Iris pigment epithelial cell (primary cell): ENCODE measurements at places on chromosomes 13 and 19.

GRCh38 chr19:42148266-42148665 is 16.0 kb upstream of the POU2F2 start:
- no peak for DNase-seq

- no peak for DNase-seq
These were observed 7.9 kb upstream of the ZNF626 start for GRCh38 chr19:20669263-20669662.

DNA sequence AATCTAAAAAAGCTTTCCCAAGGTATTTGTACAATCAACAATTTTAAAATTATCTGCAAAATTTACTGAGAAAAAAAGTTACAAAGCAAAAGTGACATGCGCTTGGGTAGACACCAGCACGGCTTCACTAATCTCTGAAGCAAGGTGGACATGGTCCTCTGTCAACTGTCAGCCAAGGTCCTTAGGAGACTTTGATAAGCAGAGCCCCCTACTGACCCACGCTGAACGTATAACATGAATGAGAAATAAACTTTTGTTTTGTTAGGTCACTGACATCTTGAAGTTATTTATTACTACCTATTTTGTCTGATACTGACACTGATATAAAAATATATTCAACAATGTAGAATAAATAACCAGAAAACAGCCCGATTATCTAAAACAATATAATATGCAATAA is 100.7 kb upstream of the OBI1 start:
- no peak for DNase-seq

DNA sequence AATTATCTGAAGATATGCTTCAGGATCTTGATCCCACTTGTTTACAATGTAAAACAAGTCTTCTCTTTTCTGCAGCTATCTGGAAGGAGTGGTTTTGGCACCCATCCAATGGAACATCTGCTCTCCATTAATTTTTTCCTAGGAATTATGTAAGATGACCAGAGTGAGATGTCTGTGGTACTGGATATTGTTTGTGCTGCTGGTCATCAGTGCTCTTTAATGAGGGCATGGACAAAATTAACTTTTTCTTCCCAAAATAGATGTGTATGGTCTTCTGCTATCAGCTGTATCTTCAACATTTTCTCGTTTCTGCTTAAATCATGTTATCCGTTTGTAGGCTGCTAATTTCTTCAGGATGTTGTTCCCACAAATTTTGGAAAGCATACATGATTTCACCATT is 415.4 kb upstream of the KLHL1 start:
- DNase-seq: peak; percentile 15

GRCh38 chr13:39740761-39741160 is 85.3 kb downstream of the COG6 start:
- no peak for DNase-seq

DNA sequence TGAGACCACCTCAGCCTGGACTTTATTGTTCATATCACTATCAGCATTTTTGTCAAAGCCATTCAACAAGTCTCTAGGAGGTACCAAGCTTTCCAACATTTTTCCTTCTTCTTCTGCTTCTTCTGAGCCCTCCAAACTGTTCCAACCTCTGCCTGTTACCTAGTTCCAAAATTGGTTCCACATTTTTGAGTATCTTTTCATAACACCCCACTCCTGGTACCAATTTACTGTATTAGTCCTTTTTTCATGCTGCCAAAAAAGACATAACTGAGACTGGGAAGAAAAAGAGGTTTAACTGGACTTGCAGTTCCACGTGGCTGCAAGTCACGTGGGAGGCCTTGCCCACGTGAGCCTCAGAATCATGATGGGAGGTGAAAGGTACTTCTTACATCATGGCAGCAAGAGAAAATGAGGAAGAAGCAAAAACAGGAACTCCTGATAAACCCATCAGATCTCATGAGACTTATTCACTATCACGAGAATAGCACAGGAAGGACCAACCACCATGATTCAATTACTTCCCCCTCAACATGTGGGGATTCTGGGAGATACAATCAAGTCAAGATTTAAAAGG is 215.1 kb downstream of the PCDH17 start:
- DNase-seq: no peak

- no peak for DNase-seq
These were observed 124.2 kb downstream of the CACNA1A start for GRCh38 chr19:13381827-13382632.

DNA sequence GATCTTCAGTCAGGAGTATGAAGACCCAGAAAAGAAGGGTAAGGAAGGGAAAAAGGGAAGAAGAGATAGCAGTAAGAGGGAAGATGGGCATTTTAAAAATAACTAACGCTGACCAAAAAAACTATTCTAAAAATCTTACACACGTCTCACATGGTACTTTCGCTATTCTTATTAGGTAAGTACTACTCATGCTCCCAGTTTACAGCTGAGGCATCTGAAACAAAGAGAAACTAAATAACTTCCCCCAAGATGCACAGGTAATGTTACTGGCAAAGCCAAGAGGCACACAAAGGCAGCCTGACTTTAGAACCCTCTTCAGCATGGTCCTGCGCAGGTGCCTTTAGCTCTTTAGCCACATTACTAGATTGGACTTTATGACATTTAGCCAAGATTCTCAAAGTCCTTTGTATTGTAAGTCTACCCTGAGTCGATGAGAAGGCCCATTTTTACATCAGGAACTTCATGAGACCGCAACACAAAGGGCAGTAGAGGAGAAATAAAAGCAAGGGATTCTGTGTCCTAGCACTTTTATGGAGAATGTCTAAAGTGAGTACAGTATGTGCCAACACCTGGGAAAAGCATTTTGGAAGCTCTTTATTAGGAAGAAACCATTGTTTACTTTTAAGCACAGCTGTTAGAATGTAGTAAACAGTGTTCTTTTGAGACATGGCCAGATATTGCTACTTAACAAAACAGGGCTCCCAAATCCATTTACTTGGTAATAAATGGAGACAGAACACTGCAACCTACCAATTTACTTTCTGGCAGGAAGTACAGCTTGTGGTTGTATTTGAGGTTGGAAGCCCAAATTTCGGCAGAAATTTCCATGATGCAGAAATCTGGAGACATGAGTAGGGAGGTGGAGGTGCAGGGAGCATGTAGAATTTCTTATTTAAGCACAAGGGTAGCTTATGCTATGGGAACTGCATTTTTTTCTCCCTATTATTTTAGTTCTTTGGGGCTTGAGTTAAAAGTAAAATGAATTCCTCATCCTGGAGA is 250.7 kb downstream of the KCTD12 start:
- no peak for DNase-seq

DNA sequence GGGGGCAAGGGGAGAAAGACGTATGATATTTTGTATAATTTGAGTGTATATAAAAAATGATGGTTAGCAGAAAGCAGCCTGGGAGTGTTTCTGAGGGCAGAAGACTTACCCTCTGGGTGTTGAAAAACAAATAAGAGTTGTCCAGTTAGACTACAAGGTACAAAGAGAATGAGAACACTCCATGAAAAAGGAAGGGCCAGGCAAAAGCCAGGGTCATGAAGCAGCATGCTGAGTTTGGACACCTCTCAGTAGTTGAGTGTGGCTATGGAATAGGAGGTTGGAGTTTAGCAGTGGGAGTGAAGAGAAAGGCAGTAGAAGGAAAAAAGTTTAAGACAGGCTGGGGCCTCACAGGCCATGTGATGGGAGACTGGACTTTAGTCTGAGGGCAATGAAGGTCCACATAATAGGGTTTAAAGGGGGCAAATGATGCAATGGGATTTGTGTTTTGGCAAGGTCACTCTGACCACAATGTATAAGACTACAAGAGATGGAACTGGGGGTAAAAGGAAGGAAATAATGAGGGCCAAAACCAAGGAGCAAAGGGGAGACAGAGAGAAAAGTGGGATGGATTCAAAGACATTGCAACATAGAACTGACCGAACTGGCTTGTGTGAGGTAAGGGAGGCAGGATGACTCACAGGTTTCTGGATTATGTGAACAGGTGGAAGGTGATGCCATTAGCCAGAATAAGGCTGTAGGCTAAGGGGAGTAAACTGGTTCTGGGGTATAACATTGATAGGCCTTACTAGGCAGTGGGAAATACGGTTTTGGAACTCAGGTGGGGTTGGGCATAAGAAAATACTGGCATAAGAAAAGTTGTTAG is 76.6 kb downstream of the SERP2 start:
- DNase-seq: peak; percentile 48

GRCh38 chr19:44574186-44574950 is 39.0 kb upstream of the IGSF23 start:
- no peak for DNase-seq

DNA sequence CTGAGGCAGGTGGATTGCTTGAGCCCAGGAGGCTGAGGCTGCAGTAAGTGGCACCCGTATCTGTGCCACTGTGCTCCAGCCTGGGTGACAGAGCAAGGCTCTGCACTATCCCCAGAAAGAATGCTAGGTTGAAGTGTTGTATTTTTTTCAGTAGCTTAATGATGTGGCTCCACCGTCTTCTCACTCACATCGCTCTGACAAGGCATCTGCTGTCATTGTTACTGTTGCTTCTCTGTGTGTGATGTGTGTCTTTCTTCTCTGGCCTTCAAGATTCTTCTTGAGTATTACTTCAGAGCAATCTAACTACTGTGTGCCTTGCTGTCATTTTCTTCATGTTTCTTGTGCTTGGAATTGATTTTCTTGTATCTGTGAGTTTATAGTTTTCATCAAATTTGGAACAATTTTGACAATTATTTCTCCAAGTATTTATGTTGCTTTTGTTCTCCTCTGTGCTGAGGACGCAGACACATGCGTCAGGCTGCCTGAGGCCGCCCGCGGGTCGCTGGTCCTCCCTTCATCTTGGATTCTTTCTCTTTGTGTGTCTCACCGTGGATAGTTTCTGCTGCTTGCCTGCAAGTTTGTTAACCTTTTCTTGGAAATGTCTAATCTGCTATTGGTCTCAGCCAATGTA is 10.8 kb downstream of the ADPRHL1 start:
- no peak for DNase-seq

GRCh38 chr13:80265348-80265747 is 75.6 kb downstream of the SPRY2 start:
- no peak for DNase-seq

DNA sequence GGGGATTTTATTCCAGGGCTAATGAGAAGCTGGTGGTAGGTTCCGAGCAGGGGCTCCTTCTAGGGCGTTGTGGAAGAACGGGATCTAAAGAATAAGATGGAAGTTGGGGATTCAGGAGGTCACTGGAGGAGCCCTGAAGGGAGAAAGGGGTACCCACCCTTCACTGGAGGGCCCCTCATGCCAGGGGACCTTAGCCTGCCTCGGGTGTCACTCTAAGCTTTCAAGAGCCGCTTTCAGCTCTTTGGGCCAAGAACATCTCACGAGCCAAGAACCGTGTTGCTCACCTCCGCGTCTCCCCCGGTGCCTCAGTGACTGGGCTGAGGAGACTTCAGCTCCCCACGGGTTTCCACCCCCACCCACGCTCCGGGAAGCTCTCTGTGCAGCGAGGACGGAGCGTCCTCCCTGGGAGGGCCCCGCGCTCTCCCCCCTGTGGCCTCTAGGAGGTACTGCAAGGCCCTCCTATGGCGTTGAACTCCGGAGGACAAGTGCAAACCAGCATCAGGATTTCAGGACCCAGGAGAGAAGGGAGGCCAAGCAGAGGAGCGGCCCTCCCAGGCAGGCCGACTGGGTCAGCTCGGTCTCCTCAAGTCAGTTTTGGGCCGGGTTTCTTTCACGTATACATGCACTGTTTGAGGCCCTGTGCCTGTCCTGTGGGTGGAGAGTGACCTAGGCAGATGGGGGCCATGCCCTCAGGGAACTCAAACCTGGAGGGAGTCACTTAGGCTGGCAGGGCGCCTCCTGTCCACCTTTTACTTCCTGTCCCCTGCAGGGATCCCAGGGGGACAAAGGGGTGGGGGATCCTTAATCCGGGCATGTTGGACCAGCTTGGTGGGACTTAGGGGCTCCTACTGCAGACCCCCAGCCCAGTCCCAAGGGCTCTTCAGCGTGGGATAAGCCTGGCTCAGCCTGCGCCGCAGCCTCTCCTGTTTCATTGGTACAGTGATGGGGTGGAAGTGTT is 5.1 kb upstream of the KRTDAP start:
- peak; percentile 67 for DNase-seq

DNA sequence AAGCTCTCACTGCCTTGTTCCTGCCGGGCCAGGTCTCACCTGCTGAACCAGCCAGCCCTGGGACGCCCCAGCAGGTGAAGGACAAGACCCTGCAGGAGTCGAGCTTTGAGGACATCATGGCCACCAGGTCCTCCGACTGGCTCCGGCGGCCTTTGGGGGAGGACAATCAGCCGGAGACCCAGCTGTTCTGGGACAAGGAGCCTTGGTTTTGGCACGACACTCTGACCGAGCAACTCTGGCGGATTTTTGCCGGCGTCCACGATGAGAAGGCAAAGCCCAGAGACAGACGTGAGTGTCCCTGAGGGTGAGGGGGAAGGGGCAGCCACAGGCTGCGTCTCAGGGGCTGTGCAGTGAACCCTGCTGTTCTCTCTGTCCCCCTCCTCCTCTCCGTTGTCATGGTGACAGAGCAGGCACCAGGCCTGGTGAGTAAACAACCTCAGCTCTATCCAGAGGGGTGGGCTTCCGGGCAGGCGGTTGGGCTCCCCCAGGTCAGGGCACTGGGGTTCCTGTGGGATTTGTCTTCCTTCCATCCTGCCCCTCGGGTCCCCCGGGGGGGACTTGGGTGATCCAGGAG is 9.7 kb downstream of the TLE6 start:
- no peak for DNase-seq

DNA sequence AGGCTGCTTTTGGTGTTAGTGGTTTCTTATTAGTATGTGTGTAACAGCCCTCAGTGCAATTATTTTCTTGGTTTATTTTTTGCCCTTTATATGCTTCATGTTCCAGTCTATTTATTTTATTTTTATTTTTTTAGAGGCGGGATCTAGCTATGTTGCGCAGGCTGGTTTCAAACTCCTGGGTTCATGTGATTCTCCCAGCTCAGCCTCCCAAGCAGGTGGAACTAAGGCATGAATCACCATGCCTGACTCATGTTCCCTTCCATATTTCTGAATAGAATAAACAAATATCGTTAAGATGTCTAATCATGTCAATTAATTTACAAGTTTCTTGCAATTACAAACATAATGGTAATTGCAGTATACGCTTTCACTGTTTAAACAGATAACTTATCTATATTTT is 11.7 kb downstream of the SKA3 start:
- peak; percentile 72 for DNase-seq

DNA sequence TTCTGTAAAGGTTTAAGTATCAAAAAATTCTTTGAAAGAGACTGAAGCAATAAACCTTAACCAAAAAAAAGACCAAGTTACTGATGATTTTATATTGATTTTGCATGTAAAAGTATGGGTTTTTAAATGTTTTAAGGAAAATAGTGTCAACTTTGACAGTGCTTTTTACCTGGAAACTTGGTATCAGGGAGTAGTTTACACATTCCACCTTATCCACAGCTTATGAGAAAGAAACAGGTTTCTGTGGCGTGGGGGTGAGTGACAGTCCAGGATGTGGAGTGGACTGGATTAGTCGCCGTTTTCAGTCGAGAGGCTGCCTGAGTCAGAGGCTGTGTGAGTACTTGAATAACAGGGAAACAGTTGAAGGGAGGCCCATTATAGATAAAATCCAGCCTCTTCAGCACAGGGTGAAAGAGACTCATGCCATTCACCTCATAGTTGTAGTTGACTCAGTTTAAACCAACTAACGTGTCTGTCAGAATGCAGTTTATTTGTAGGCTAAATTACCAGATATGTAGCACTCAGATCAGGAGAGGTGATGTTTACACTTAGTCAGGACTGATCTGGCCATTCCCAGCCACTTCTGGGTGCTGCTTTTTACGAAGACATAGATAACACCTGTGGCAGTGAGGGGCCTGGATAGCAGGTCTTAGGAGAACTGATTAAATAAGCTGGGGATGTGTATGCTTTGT is 595 bp upstream of the GPR183 start:
- DNase-seq: peak; percentile 92

- DNase-seq: no peak
These were observed 1146.8 kb downstream of the UQCRFS1 start for GRCh38 chr19:28066161-28066560.

GRCh38 chr13:98041081-98041820 is 87.8 kb downstream of the IPO5 start:
- no peak for DNase-seq
